ENCODE measurements at places on chromosomes 13 and 19. TPM values are rescaled to one million over a fixed set of nuclear protein-coding genes. Genes with fewer than 3 reads are reported as not detected.

The OVOL3 gene
- polyA plus RNA-seq: not detected

The ZGLP1 gene
- polyA plus RNA-seq: 6.8 TPM

The SRRM5 gene
- 0.61 TPM for polyA plus RNA-seq

The ICAM4 gene
- polyA plus RNA-seq: 0.57 TPM

The ZNF524 gene
- polyA plus RNA-seq: 8.4 TPM

The NLRP4 gene
- polyA plus RNA-seq: not detected

Data from right renal pelvis (tissue), 4 donors.